Activated gamma-delta T cell treated with Interleukin-2 at 50 U/mL for 16 hours (primary cell): ENCODE measurements at places on chromosomes 5 and 9.
A peak's percentile ranks its signal among the peaks of the same experiment; 100 is the strongest.

DNA sequence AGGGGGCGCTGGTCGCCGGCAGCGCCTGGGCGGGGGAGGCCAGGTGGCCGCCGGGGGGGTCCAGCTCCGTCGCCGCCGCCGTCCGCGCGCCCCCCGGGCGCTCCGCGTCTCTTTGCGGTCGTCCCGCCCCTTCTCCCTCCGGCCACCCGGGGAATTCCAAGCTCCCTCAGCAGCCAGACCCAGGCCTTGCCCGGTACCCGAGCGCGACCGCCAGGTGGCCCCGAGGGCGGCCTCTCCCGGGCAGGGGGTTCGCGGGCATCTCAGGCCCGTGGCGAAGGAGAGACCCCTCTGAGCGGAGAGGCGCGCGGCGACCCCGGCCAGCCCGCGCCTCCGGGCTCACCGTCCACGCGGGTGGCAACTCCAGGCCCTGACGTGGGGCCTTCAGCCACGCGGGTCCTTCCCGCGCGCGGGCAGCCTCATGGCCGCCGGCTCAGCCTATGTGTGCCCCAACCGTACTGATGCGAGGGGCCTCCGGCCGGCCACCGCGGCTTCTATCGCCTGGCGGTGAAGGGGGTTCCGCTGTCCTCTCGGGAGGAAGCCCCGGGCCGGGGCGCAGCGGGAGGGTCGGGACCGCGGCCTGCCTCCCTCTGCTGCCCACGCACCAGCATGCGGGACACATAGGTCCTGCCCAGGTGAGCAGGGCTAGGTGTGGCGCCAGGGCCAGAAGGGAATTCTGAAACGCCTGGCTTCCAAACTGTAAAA, 529 bp upstream of the NRARP start:
- DNase-seq, result no peak

DNA sequence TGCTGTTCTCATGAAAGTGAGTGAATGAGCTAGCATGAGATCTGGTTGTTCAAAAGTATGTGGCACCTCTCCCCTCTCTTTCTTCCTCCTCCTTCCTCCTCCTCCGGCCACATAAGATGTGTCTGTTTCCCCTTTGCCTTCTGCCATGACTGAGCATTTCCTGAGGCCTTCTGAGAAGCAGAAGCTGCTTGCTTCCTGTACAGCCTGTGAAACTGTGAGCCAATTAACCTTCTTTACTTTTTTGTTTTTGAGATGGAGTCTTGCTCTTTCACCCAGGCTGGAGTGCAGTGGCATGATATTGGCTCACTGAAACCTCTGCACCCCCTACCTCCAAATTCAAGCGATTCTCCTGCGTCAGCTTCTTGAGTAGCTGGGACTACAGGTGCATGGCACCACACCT, 6.1 kb downstream of the S100Z start:
- peak; percentile 22 for DNase-seq

DNA sequence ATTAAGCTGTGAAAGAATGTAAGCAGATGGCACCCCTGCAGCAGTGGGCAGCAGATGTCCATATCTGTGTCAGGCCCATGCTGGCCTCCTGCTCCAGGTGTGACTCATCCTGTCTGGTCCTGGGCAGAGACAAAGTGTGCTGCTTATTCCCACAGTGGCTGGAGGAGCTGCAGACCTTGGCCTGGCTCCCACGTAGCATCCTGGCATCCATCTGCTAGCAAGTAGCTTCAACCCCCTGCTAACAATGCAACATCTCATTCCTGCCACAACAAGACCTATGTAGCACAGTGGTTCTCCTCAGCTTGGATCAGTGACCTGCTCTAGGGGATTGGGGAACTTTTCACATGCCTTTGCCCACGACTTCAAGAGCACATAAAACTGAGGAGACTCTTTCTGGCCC, 126.4 kb upstream of the SLC12A2 start:
- no peak for DNase-seq

DNA sequence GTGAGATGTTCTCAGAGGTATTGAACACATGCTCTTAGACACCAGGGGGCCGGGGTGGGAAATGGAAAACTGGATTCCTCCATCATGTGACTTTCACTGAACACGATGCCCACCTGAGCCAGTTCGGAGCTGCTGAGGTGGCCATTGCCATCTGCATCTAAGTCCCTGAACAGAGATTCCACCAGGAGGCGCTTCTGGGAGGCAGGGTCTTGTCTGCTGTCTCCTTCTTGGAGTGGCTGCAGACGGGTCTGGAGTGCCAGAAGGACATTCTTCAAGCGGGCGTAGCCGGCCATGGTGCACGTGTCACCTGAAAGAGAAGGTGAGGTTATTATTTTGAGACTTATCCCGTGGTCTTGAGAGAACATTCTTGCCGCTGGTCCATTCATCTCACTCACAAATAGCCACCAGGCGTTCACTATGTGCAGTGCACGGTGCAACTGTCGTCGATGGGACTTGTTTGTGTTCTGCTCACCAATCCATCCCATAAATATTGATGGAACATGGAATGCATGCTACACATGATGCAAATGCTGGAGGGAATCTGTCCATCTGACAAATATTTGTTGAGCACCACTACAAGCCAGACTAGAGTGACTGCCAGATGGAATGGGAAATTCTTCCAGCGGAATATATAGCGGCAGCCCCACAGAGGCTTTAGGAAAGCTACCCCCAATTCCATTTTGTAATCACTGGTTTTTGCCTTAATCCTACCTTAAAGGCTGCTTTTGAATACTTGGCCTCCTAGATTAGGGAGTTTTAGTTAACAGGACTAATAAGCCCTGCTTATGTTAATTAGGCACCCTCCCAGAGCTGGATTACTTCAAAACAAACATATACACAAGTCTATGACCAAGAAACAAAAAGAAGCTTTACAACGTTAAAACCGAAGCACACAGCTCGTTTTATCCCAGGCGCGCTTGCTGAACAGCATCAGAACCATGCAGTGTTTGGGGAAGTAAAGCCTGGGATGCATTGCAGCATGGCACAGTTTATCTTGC, 264.8 kb downstream of the HSPA4 start:
- DNase-seq, result no peak

- no peak for DNase-seq
Measured at GRCh38 chr9:7967093-7967827, 167.7 kb upstream of the DMAC1 start.

DNA sequence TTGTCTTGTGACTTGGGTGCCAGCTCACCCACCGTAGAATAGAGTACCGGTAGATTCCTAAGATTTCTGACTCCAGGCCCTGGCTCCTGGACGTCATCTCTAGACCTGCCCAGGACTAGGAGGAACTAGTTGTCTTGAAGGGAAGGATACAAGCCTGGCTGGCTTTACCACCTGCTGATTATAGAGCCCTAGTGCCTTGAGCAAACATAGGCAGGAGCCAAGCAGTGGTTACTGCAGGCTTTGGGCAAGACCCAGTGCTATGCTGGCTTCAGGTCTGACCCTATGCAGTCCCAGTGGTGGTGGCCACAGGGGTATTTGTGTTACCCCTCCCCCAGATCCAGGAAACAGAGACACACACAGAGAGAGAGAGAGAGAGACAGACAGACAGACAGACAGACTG, 606.2 kb downstream of the PDE4D start:
- no peak for DNase-seq

- DNase-seq, result no peak
Measured at GRCh38 chr5:120550358-120550757, 86.3 kb downstream of the PRR16 start.

GRCh38 chr5:77430726-77431125, 61.4 kb downstream of the WDR41 start:
- no peak for DNase-seq

DNA sequence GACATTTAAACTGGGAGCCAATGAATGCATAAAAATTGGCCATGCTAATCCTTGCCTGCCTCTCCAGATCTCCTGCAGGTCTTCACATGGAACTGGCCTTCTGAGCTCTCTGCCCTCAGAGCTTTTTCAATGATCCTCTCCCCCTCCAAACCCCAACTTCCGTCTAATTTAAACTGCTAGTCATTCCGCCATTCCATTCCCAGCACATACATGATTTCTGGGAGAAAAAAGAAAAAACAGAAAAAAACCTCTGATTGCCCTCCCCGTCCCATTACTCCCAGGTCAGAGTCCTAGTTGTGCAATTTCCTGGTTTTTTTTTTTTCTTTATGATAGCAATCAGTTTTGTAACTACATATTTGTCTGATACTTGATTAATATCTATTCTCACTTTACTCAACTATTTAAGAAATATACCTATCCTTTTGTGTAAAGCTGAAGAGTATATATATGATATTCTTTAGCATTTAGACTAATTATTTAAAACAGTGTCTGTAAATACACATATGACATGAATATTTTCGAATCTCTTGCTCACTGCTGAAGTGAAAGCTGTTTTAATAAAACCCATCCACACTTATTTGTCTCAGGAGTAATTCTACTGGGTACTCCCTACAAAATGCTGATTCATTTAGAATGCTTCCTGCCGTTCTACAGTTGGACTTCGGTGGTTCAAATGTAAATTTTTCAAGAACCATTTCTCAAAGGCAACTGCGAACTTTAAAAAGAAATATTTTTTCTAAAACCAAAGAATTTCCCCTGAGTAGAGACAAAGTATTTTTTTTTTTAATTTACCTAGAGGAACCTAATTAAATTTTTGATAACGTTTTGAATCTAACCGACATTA, 1.6 kb downstream of the HINT1 start:
- DNase-seq, result no peak

GRCh38 chr9:110900917-110901316, 137.4 kb downstream of the LPAR1 start:
- DNase-seq, result no peak

DNA sequence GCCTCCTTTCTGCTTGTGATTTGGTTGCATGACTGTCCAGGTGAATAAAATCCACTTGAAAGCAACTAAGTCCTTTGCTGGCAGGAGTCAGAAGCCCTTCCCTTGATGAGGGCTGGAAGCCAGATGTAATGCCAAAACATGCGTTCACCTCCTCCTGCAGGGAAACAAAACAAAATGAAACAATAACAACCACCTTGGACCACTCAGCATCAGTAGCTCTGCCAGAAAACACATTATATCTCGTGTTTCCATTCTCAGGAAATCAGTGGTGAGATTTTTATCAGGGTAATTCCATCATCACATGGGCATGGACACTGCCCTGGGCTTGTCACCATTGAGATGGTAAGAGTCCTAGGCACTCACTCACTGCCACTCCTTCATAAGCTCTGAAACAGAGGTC, 350.3 kb upstream of the ACTBL2 start:
- DNase-seq, result no peak

DNA sequence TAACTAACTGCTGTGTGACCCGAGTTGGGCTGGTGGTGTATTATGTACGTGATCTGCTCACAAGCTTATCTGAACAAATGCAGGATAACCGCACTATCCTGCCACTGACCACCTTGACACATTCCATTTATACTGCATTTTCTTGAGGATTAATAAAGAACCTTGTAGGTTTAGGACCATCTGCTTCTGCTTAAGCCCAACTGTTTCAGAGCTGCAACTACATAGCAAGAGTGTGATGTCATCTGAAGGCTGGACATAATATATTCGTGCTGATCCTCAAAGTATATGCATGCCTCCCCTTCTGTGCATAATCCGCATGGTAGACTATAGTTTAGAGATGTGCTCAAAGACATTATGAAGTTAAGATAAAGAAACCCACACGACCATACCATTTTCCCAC, 435.9 kb downstream of the BNC2 start:
- no peak for DNase-seq

DNA sequence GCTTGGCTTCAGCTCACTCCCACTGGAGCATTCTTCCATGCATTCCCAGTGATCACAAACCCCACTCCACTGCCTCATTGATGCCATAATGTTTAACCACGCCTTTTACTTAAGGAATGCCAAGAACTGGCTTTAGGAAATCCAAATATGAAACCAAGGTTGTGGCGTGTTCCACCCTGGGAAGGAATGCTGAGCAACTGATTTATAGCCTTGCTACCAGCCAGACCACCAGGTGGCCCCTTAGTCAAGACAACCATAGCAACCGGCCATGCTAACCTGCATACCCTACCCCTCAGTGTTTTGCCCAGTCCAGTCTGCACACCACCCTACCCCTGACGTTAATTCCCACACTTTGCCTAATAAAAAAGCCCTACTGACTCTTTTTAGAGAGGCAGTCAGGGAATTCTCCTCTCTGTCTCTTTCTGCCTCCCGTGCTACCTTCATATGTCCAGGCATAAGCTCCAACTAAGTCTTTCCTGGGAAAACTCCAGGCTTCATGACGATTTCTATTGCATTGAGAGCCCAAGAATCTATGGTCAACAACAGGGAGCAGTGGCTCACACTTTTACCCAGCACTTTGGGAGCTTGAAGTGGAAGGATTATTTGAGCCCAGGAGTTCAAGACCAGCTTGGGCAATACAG, 27.0 kb upstream of the PRRC2B start:
- peak; percentile 21 for DNase-seq

GRCh38 chr5:168227973-168228615, 63.4 kb upstream of the WWC1 start:
- DNase-seq, result peak; percentile 13

- no peak for DNase-seq
Measured at GRCh38 chr5:180159756-180160155, 49.3 kb downstream of the RASGEF1C start.

- no peak for DNase-seq
Measured at GRCh38 chr9:10251490-10251889, 361.3 kb downstream of the PTPRD start.

DNA sequence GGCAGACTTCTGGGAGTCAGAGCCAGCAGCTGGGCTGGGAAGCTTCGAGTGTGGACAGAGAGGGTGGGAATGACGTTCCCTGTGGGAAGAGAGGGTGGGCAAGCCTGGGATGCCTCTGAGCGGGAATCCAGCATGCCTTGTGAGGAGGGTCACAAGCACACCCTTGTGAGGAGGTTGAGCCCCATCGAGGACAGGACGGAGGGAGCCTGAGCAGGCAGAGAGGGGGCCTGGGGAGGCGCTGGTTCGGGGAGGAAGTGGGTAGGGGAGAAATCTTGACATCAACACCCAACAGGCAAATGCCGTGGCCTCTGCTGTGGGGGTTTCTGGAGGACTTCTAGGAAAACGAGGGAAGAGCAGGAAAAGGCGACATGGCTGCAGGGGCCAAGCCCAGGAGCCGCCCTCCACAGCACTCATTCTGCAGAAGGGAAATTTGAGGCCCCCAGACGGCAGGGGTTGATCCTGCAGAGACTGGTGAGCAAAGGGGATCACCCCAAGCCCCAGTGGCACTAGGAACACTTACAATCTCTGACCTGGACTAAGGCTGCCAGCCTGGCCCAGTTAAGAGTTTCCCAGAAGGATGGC, 1.1 kb upstream of the IL13 start:
- no peak for DNase-seq

DNA sequence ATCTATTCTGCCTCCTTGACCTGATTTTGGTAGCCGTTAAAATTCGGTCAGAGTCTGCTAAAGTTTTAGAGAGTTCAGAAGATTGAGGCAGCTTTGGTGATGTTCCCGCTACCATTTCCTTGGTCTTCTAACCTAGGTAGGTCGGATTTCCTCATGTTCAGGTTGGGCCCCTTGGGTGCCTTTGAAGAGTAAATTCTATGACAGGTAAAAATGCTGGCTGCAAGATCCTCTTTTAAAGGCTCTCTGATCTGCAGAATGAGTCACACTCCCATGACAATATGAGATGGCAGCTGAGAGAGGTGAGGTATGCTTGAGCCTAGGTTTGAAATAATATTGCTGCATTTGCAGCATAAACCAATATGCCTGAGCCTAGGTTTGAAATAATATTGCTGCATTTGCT, 198.9 kb downstream of the TSSK1B start:
- no peak for DNase-seq

GRCh38 chr5:163453705-163454104, 6.2 kb downstream of the NUDCD2 start:
- DNase-seq, result no peak
